ENCODE measurements at places on chromosomes 7 and 10. TPM values are rescaled to one million over a fixed set of nuclear protein-coding genes. Genes with fewer than 3 reads are reported as not detected.

Gene PLXNA4
- 6.0 TPM for polyA plus RNA-seq

Gene PPP1R9A
- 25.6 TPM for polyA plus RNA-seq

DNA sequence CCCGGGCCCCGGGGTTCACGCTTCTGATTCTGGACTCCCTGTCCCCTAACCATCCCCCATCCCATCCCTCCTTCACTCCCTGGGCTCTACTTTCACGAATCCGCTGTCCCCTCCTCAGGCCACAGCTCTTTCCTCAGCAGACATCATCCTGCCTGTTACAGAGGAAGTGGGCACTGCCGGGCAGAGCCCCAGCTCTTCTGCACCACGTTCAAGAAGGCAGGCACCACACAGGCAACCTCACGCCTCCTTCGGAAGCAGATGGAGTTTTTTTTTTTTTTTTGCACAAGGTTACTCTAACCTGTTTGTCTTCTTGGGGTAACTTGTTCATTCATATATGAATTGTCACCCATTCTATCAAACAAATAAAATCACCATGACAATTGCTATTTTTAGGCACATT is 17.9 kb upstream of the ZNF32 start:
- DNase-seq = no peak

DNA sequence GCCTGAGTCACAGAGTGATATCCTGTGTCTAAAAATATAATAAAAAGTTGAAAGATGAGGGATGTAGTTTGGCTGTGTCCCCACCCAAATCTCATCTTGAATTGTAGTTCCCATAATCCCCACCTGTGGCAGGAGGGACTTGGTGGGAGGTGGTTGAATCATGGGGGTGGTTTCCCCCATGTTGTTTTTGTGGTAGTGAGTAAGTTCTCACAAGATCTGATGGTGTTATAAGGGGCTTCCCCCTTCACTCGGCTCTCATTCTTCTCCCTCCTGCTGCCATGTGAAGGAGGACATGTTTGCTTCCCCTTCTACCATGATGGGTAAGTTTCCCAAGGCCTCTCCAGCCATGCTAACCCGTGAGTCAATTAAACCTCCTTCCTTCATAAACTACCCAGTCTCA is 25.1 kb upstream of the UBE3C start:
- DNase-seq = no peak

Gene EBF3
- polyA plus RNA-seq = 65.3 TPM

Gene ANKRD7
- polyA plus RNA-seq = not detected

Gene HSPA14
- polyA plus RNA-seq = 16.8 TPM

Gene SCART1
- 1.1 TPM for polyA plus RNA-seq

- DNase-seq = peak; percentile 63
These were observed 119.4 kb downstream of the GNAT3 start for GRCh38 chr7:80392229-80393169.

Gene MPP7
- 5.0 TPM for polyA plus RNA-seq

Gene CDHR3
- polyA plus RNA-seq = 24.1 TPM

DNA sequence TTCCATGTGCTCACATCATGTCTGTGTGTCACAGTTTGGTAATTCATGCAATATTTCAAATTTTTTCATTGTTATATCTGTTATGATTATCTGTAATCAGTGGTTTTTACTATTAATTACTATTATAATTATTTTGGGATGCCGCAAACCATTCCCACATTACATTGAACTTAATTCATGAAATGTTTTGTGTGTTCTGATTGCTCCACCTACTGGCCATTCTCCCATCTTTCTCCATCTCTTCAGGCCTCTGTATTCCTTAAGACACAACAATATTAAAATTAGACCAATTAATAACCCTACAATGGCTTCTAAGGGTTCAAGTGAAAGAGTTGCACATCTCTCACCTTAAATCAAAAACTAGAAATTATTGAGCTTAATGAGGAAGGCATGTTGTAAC is 398.5 kb downstream of the PCDH15 start:
- peak; percentile 35 for DNase-seq

GRCh38 chr10:8927705-8928104 is 873.2 kb downstream of the GATA3 start:
- no peak for DNase-seq

Gene GATA3
- 14.3 TPM for polyA plus RNA-seq

GRCh38 chr10:17669185-17669872 is 25.4 kb downstream of the STAM start:
- DNase-seq = no peak

Gene IL15RA
- polyA plus RNA-seq = 3.1 TPM

DNA sequence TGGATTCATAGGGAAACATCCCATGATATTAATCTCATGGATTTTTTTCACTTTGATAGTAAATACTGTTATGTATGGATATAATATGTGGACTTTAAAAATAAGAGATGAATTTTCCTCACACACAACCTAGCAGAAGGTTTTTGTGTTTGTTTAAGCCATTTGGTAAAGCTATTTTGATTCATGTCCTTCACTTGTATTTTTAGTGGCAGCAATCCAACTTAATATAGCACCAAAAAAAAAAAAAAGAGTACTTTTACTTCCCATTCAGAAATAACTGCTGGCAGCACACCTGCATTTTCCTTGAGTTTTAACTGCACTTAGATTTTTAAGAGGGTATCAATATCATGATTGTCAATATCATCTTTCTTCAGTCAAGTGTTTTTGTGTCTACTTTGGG is 60.0 kb downstream of the MCMBP start:
- DNase-seq = no peak

GRCh38 chr7:70298780-70299471 is 700.7 kb downstream of the AUTS2 start:
- DNase-seq = no peak

Measured in muscle of back (tissue), 13 donors.